ENCODE measurements at places on chromosomes 7 and 10.

GRCh38 chr10:29420744-29421143 lies 131.9 kb downstream of the LYZL1 start:
- no peak for DNase-seq

DNA sequence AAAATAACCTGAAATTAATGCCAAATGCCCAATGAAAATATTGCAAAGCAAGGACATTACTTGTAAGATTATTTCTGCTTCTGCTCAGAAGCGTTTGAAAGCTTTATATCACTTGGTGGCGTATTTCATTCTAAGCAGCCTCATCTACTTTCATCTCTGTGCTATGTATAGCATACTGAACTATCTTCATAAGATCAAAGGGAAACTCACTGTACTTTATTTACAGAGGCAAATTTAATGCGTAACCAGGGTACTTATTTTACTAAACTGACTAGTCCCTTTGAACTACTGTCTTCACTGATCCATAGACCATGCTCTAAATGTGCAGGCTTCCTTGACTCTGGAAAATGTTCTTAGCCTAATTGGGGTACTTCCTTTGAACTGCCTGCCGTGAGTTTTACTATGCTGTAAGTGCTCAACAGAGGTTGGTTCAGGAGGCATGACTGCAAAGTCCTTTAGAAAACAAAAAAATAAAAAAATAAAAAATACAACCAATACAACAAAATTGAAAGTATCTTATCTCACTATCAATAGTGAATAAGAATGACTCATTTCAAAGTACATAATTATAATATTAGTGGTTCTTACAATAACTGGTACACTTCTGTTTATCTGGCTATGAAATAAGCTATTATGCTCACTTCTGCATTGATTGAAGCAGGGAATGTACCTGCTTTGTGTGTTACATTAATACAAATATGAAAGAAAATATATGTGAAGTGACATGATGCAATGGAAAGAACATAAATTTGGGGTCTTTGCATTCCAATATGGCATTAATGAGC lies 41.0 kb upstream of the TSPAN12 start:
- DNase-seq: no peak

DNA sequence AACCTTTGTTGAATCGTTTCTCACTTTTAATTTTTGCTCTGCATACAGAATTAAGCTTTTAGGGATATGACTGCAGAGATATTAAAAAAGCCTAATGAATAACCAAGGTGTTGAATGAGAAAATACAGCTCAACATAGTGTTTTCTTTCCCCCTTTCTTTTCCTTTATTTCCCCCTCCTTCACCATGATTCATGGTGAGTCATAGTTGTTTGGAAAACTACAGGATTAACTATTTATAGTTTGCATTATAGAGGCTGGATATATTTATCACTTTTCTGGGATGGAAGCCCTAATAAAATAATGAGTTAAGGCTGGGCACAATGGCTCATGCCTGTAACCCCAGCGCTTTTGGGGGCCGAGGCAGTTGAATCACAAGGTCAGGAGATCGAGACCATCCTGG lies 115.0 kb downstream of the DNAJB9 start:
- DNase-seq: no peak

DNA sequence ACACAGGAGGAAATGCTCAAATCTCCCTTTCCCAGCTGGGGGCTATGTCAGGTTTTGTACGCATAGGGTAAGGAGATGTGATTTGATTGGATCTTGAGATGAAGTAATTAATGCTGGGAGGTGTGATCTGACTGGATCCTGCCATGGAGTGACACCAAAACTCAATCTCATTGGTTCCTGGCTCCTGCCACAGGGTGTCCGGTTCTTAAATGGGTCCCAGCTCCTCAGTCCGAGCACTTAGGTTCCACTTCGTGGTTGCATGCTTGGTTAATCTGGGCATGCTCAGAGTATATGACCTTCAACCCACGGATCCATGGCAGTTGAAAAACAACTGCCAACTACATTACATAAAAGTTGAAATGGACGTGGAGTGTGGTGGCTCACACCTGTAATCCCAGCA lies 3.1 kb upstream of the ZNF12 start:
- DNase-seq: no peak

GRCh38 chr10:77279207-77279606 lies 358.4 kb downstream of the KCNMA1 start:
- peak; percentile 67 for DNase-seq

DNA sequence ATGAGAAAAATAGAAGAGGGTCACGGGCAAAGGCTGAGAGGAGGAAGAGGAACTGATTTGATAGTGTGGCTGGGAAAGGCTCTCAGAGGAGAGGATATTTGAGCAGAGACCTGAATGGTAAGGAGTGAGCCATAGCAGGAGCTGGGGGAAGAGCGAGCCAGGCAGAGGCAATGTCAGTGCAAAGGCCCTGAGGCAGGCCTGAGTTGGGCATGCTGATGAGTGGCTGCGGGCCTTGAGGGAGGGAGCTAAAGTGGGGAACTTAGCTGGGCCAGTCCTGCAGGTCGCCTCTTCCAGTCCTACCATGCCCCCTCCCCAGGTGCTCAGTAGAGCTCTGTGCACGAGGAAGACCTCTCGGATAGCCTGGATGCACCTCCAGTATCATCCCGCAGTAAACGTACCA lies 55.4 kb upstream of the FGFR2 start:
- no peak for DNase-seq

GRCh38 chr7:28725045-28725642 lies 233.0 kb downstream of the TRIL start:
- no peak for DNase-seq

DNA sequence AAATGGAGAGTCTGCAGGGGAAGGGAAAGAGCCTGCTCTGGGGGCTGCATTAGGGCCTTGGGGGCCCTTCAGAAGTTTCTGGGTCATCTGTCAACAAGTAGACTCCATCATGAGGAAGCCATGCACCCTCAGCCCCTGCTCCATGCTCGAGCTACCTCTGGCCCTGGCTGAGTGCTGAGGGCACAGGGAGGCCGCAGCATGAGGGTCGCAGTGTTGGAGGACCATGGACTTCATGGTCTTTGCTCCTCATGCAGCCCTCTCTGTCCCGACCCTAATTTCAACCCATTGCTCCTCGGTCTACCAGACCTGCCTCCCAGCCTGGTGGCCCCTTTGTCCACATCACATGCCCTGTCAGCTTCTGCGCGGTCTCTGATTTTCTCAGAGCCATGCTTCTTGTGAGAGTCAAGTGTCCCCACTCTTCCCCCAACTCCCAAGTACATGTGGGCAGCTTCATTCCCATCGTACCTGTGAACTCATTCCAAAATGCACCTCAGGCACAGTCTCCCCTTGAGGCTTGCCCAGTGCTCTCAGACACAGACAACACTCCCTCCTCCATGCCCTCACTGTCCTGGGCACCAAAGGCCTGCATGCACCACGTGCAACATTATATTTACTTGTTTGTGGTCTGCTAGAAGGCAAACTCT lies 14.7 kb downstream of the ZNF488 start:
- no peak for DNase-seq

- DNase-seq: no peak
Observed at GRCh38 chr10:3310016-3310784, 137.6 kb upstream of the PITRM1 start.

GRCh38 chr7:32890010-32890792 lies 1.4 kb downstream of the KBTBD2 start:
- peak; percentile 56 for DNase-seq

- peak; percentile 91 for DNase-seq
Observed at GRCh38 chr10:125411724-125412123, 251.4 kb upstream of the CTBP2 start.

GRCh38 chr7:116689790-116690259 lies 17.8 kb downstream of the MET start:
- peak; percentile 73 for DNase-seq

- peak; percentile 35 for DNase-seq
Observed at GRCh38 chr7:43758822-43759683, 573 bp downstream of the BLVRA start.

- DNase-seq: no peak
Observed at GRCh38 chr7:21160401-21160800, 267.5 kb upstream of the SP4 start.

- no peak for DNase-seq
Observed at GRCh38 chr10:131532291-131532690, 220.8 kb upstream of the TCERG1L start.

DNA sequence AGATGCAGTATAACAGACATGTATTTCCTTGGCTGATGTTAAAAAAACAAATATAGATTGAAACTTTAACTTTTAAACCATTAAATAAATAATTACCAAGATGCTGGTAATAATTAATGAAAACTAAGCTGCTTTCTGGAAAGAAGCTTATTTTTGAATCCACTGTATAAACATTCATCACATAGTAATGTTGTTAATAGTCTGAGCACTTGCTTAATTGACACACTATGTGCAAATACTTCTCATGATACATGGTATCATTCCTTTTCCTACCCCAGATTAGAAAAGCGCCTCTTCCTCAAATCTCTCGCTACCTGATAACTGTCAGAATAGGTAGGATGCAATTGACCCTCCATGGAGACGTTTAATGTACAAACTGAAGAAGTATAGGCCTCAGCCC lies 15.0 kb upstream of the COL28A1 start:
- DNase-seq: no peak

- no peak for DNase-seq
Observed at GRCh38 chr7:90857603-90858002, 261.5 kb downstream of the CDK14 start.

DNA sequence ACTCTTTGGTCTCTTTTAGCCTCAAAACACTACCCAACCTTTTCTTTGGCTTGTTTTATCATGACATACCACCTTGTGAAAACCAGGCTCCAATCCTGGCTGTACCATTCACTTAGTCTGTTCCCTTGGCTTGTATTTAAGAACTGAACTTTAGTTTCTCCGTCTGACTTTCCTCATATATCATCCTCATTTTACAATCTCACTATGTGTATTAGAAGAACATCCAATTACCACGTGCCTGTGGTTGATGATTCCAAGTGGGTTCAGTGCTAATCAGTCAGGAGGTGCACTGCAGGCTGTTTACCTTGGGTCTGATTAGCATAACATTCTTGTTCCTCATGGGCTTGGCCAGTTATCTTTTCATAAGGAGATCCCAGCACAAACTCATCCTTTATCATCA lies 144.8 kb upstream of the KLF14 start:
- peak; percentile 61 for DNase-seq

GRCh38 chr7:156650042-156650441 lies 9.5 kb downstream of the RNF32 start:
- no peak for DNase-seq

DNA sequence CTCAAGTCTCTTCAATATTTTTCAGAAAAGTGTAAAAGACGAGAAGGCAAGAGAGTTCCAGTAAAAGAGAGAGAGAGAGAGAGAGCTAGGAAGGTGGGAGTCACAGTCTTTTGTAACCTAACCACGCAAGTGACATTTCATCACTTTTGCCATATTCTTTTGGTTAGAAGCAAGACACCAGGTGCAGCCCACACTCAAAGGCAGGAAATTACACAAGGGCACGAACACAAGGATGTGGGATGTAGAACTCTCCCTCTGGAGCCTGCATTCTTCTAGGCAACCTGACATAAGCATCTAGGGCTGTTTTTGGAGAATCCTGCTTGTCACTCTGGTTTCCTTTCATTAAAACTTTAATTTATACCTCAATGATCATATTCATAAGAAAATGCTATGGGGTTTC lies 1213.1 kb downstream of the DNAJB9 start:
- DNase-seq: no peak

- DNase-seq: no peak
Observed at GRCh38 chr10:23293973-23294590, 50.5 kb downstream of the C10orf67 start.

DNA sequence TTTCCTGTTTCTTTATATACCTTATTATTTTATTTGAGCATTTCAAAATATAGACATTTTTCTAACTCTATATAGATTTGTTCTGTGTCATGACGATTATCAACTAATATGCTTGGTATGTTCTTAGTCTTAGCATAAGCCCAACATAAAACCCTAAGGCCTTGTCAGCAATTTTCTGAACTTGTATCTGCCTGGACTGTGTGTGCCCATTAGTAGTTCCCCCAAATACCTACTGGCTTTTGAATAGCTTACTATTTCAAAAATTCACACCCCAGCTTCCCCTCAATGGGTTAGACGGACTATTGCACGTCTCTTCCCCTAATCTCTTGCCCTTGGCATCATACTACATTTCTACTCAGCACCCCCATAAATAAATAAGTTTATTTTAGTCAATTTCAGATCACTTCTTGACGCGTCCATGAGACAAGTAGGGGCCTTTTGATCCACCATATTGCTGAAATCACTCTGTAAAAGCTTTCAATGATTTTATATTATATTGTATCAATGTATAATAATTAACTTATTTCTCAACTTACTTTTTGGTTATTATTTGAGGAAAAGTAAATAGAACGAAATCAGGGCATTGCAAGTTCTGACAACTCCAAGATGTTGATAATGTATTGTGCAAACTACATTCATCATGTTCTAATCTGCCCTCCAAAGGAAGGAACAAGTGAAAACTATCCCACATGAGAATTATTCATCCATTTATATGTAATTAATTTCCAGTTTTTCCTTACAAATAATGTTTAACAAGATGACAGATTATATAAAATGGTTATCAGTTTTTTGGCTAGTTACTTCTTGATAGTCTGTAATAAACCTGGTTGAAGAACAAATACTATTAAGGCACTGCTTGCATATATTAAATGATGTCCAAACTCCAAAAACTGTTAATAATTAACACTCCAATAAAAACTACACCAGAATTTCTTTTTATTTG lies 1.1 kb upstream of the AKR1C3 start:
- DNase-seq: no peak

DNA sequence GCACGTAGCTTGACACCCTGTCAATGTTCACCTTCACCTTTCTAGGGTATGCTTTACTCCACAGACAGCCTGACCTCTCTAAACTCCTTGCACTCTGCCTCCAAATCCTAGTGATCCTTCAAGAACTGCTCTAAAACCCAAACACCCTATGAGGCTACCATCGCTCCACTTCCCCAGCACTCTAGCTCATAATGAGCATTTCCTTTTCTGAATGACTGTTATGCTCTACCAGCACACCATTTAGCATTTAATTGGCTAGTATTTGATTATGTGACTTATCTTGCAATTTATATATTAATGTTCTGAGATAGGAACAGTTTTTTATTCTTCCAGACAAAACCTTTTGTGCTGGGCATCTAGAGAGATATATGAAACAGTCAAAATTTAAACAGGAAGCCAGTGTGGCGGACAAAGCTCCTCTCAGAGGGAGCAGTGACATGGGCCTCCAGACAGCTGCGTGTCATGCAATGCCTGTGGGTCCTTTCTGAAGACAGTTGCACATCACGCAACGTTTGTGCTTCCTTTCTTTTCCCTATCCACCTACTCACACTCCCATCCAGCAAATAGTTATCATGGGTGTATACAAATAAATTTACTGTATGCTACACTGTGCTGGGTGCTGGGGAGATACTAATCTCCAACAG lies 86.3 kb downstream of the ALOX5 start:
- no peak for DNase-seq

- DNase-seq: no peak
Observed at GRCh38 chr7:98049034-98049433, 57.6 kb upstream of the LMTK2 start.
